ENCODE measurements at places on chromosomes 2 and 18.

- no peak for DNase-seq
These were observed 46.9 kb downstream of the TFCP2L1 start for GRCh38 chr2:121237980-121238665.

GRCh38 chr18:54357082-54357659 is 487 bp downstream of the STARD6 start:
- peak; percentile 8 for DNase-seq

GRCh38 chr2:224769489-224769888 is 53.3 kb upstream of the CCDC195 start:
- no peak for DNase-seq

- DNase-seq: peak; percentile 28
These were observed 647 bp downstream of the PSME4 start for GRCh38 chr2:53969968-53970723.

DNA sequence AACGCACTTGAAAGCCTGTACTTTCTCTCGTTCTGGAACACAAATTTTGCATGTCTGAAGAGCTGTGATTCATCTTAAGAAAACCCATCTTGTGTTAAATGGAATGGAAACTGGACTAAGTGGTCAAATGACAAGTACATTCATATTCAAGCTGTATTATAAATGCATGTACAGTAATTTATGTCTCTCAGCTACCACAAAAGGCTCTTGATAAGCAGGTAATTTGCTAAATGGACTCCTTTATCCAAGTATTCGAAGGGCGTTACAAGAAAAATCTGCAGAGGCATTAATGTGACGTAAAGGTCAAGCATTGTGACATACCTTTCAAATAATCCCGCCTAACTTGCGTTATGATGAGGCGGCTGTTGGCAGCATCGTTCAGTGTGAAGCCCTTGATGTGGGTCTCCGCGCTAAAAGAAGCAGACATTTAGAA is 66.6 kb downstream of the ABCG8 start:
- no peak for DNase-seq

DNA sequence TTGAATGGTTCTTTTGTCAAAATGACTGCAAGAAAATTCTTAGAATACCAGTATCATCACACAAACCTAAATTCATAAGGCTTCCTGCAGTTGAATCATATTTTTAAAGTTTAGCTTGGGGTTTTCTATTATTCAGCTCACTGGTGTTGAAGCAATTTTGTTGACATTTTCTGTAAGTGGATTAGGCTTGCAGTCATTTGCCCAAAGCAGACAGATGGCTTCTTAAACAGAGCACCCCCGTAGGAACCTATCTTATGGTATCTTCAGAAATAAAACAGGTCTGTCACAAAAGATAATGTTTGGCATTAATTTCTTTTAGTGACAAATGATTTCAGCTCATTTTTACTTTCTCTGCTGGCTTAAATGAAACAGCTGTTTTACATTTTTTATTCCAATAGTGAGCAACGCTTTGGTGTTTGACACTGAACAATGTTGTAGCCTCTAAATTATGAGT is 331.1 kb downstream of the PLCL1 start:
- DNase-seq: no peak

GRCh38 chr18:24296276-24296675 is 101.3 kb downstream of the OSBPL1A start:
- no peak for DNase-seq

- DNase-seq: no peak
These were observed 127.7 kb downstream of the RAPGEF4 start for GRCh38 chr2:172863341-172863740.

DNA sequence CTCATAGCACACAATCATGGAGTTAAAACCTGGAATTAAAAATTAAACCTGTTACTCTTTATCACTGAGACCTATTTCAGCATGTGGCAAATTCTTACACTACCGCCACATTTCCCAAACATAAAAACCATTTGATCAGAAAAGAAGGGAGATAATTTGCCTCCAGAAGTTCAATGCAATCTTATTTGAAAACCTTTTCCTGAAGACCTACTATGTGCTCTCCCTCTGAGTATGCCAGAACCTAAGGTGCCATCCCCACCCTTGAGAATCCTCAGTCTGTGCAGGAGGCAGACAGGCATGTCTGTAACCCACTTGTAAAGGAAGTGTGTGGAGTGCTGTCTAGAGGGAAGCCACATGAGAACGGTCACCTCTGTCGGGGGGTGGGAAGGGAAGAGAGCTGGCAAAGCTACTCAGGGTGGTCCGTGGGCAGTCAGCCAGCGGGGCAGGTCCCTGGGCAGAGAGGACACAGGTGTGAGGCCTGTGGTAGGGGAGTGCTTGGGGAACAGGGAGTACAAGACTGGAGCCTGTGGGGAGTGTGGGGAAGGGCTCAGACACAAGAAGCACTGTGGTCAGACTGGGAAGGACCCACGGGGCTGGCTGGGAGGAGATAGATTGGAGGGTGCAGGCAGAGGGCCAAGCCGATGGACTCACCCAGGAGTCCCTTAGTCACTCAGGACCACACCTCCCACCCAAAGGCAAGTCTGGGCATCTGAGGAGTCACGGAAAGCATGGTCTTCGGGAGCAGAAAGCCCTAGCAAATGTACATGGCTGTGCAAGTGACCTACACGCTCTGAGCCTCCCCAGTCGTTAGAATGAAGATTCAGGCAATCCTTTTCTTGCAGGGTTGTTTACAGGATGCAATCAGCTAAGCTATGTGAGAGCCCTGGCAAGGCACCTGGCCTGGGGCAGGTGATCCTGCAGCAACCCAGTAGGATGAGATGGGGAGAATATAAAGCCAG is 22.8 kb downstream of the CRACDL start:
- DNase-seq: no peak

DNA sequence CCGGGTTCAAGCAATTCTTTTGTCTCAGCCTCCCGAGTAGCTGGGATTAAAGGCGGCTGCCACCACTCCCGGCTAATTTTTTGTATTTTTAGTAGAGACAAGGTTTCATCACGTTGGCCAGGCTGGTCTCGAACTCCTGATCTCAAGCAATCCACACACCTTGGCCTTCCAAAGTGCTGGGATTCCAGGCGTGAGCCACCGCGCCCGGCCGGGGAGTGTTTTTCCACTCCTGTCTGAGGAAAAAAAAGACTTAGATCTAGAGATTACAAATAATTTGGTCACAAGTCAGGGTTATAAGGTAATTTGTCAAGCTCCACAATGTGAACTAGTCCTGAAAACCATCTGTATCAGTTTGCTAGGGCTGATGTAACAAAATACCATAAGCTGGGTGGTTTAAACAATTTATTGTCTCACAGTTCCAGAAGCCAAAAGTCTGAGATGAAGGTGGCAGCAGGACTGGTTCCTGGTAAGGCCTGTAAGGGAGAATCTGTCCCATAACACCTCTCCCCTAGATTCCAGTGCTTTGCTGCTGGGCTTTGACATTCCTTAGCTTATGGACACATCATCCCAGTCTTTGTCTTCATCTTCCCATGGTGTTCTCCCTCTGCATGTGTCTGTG is 40.7 kb upstream of the SP3 start:
- no peak for DNase-seq

- no peak for DNase-seq
These were observed 8.7 kb upstream of the KIAA2012 start for GRCh38 chr2:202064171-202064880.

GRCh38 chr2:1936427-1936980 is 192.2 kb upstream of the PXDN start:
- DNase-seq: no peak

GRCh38 chr2:54545702-54546450 is 89.7 kb downstream of the SPTBN1 start:
- DNase-seq: no peak

DNA sequence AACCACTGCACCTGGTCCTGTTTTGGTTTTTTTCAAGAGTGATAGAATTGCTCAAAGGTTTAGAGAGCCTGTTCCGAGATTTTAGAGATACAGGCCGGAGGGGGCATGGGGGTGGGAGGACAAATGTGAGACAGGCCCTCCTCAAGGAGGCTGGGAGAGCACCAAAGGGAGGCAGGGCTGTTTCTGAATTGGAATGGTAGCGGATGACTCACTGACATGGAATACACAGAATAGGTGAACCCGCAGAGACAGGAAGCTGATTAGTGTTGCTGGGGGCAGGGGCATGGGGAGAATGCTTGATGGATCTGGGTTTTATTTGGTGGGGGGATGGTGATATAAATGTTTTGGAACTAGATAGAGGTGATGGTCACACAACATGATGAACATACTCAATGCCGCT is 111.0 kb upstream of the MGAT5 start:
- no peak for DNase-seq

DNA sequence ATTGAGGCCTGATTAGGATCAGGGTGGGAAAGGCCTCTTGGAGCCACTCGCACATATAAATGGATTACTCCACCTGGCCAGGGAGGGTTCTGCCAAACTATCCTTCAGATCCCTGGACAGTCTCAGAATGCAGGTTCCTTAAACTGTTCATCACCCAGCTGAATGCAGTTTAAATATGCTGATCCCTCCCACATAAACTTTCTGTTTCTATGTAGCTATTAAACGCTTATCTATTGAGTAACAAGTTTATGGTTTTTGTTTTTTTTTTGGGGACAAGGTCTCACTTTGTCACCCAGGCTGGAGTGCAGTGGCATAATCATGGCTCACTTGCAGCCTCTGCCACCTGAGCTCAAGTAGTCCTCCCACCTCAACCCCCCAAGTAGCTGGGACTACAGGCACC is 1.9 kb downstream of the CAD start:
- DNase-seq: no peak

GRCh38 chr18:57785751-57786437 is 17.2 kb downstream of the ATP8B1 start:
- no peak for DNase-seq

- DNase-seq: no peak
These were observed 101.3 kb upstream of the BCL2L11 start for GRCh38 chr2:111019381-111019780.

DNA sequence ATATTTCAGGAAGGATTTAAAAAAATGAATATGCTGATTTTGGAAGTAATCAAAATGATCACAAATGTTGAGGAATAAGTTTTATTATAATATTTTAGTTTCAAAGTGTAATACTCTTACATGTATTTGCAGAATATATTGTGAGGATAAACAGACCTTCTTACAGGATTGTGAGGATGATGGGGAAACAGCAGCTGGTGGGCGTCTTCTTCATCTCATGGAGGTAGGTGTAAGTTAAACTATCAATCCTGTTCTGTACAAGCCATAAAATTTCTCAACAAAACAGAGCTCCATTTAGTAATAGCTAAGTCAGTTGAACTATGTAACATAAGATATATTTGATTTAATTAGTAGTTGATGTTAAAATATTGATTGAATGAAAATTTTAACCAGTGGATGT is 12.5 kb upstream of the HRH4 start:
- no peak for DNase-seq

- no peak for DNase-seq
These were observed 280.9 kb upstream of the STON1 start for GRCh38 chr2:48249025-48249424.

GRCh38 chr2:136255648-136256461 is 137.9 kb upstream of the CXCR4 start:
- no peak for DNase-seq

- DNase-seq: no peak
These were observed 15.2 kb downstream of the NPAS2 start for GRCh38 chr2:100835006-100835659.

- DNase-seq: no peak
These were observed 48.0 kb upstream of the ATP6V1B1 start for GRCh38 chr2:70887550-70888246.

DNA sequence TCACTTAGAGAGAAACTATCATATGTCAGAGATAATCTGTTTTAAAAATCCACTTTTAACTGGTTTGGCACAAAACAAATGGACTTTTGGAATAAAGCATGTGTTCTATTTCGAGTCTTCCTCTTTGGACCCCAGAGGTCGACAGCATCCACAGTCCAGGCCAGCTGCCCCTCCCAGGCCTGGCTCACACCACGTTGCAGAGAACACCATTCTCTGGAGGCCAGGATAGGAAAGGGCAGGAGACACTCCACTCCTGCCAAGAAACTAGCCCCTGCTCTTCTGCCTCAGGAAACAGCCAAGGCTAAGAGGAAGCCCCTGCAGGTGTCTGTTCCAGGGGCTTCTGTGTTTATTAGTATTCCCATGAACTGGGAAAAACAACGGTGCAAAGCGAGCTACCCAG is 456.6 kb upstream of the ID2 start:
- DNase-seq: no peak

DNA sequence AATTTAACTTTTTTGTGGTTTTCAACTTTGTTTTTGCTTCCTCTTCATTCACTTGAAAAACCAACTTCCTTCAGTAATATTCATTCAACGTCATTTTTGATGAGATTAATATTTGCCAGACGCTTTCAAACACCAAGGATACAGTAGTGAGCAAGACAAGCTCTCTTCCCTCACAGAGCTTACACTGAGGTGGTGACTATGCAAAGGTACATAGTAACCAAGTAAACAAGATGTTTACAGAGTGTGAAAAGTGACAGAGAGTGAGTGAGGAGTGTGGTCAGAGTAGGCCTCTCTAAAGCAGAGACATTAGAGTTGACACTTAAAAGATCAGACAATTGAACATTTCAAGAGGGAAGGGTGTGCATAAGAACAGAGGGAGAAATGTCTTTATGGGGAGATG is 155.5 kb downstream of the TMEM247 start:
- no peak for DNase-seq

- no peak for DNase-seq
These were observed 69.3 kb downstream of the NCKAP5 start for GRCh38 chr2:133498662-133499585.

- DNase-seq: no peak
These were observed 41.3 kb downstream of the ALK start for GRCh38 chr2:29880084-29880483.

- no peak for DNase-seq
These were observed 8.9 kb downstream of the LYPD6 start for GRCh38 chr2:149339324-149339723.

GRCh38 chr18:8800445-8800844 is 95.1 kb downstream of the MTCL1 start:
- no peak for DNase-seq

DNA sequence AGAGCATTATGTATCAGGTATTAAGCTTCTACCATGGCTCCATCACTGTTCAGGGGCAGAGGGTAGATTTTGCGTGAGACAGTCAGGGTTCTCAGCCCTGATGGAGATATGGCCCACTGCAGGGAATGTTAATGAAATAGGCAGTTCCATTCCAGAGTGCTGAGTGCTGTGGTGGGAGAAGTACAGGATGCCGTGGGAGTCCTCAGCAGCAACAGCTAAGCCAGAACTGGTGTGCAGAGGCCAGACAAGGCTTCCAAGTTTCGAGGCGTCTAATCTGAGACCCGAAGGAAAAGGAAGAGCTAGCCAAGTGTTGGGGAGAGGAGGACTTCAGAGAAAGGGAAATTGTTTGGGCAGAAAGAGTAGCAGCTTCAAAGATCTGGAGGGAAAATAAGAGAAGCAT is 30.2 kb upstream of the MAPRE2 start:
- DNase-seq: no peak

- DNase-seq: no peak
These were observed 195.5 kb downstream of the ANKRD30BL start for GRCh38 chr2:131966256-131966655.

- DNase-seq: peak; percentile 29
These were observed 75.7 kb downstream of the PIK3C3 start for GRCh38 chr18:42030586-42031182.

Data from hematopoietic multipotent progenitor cell (in vitro differentiated cells).